GM12878 (cell line): ENCODE measurements at places on chromosomes 4 and X.

GRCh38 chrX:100850317-100850716 is 23.8 kb downstream of the NOX1 start:
- DNase-seq = no peak

GRCh38 chr4:70531981-70532380 is 13.6 kb downstream of the AMTN start:
- DNase-seq = no peak

GRCh38 chr4:25112366-25112994 is 47.8 kb downstream of the SEPSECS start:
- DNase-seq = no peak

- no peak for DNase-seq
Measured at GRCh38 chrX:16695079-16695676, 17.3 kb downstream of the CTPS2 start.
